ENCODE measurements at places on chromosomes 12 and 14.

DNA sequence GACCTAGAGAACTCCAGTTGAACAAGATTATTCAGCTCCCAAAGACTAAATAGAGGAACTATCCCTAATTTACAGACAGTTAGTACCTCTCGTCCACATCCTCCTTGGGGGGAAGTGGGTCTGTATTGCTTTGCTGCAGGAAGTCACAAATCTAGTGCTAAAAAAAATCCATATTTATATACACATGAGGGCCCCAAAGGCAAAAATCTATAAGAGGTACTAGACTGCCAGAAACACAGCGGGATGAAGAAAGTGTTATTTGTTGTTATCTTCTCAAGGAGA, 190.1 kb downstream of the TTC8 start:
- DNase-seq = no peak

DNA sequence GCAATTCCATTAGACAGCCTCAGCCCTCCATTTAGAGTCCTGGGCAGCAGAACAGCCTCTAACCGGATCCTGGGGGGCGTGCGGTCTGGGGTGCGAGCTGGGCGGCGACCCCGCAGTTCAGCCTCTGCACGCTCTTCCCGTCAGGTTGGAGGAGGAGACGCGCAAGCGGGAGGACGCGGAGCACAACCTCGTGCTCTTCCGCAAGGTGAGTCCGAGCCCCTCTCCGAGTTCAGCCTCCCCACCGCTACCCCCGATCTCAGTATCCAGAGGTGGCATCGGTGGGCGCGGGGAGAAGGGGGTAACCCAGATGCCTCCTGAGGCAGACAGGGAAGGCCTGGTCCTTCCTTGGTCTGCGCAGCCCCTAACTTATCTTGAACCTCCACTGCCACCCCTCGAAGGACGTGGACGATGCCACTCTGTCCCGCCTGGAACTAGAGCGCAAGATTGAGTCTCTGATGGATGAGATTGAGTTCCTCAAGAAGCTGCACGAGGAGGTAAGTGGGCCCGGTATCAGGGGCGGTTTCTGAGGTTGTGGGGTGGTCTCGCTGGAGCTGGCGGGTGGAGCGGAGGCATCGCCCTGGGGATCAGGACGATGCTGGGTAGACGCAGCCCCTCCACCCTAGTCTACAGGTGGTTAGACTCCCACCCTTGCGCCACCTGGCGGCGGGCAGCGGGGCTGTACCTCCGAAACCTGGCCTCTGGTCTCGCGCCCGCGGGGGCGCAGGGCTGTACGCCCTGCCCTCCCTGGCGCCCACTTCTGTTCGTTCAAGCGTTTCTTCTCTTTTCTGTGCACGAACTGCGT, 1.3 kb downstream of the PRPH start:
- DNase-seq = peak; percentile 68

GRCh38 chr14:20143911-20144310, 5.3 kb downstream of the OR4N5 start:
- no peak for DNase-seq

DNA sequence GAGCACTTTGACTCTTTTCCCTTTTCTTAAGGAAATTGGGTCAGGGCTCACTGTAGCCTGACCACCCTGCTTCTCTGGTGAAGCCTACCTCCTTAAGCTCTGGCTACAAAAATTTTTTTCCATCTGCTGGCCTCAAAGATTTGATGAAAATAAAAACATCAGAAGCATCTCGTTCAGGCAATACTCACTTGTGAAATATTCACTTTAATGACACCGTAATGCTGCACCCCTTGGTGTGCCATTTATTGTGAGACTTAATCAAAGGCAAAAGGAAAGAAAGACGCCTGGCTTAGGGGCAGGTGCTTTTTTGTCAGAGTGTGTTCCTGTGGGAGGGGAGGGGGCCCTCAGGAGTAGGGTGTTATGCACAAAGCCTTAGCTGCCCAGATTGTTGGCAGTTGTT, 155.0 kb upstream of the TMPO start:
- no peak for DNase-seq

- no peak for DNase-seq
These were observed 160.5 kb downstream of the BTG1 start for GRCh38 chr12:91985002-91985787.

DNA sequence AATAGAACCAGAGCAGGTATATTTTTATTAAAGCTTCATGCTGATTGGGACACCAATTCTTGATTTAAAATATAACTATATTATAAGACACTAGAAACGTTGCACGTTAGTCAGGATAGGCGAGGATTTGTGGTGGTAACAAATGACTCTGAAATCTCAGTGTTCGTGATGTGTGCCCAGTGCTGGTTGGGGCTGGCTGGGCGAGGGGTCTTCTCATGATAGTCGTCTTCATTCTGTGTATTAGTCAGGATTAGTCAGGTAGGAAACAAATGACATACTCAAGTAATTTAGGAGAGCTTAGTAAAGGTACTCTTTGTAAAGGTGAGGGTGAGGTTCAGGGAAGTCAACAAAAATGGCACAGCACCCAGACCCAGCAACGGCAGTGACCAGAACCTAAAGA, 73.9 kb upstream of the HIF1A start:
- DNase-seq = no peak

DNA sequence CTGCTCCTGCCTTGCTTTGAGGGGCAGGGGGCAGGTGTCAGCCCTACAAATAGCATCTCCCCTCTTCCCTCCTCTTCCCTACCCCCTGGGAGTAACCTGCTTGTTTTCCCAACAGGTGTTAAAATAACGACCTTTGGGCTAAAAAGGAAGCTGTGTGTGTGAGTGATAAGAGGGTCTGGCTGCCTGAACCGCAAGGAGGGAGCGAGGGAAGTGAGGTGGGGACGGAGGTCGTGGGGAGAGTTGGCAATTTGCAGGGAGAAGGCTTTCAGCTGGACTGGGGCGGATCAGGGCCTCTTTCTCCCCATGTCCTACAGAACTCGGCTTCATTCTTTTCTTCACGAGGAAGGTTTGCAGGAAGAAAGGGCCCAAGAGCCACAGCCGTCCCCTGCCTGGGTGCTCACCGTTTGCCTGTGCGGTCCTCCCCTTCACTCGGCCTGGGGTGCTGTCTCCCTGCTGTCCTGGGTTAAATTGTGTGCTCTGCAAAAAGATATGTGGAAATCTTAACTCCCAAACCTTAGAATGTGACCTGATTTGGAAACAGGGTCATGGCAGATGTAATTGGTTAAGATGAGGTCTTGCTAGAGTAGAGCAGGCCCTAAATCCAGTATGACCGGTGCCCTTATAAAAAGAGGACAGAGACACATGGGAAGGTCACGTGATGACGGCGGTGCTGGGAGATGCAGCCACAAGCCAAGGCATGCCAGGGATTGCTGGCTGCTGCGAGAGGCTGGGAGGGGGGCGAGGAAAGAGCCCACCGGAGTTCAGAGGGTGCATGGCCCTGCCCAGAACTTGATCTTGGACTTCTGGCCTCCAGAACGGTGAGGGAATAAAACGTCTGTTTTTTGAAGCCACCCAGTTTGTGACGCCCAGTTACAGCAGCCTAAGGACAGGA, 38.7 kb upstream of the NCOR2 start:
- DNase-seq = peak; percentile 17

DNA sequence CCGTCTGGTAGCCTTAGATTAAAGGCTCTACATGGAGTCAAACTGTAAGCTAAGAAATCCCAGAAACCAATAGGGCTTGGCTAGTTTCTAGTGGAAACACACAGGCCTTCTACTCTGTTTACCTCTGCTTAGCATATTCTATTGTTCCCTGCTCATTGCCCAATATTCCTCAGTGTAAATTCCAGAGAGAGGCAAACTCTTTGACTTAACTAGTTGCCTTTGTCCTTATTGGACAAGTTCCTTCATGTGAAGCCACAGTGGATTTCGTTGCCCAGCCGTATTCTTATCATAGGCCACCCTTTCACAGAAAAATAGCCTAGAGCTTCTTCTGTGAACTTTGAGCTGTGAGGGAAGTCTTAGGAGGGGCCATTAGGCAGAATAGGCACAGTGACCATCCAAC, 186.1 kb downstream of the PLCZ1 start:
- DNase-seq = no peak

GRCh38 chr12:7241404-7242005, 52.0 kb downstream of the PEX5 start:
- no peak for DNase-seq

- no peak for DNase-seq
These were observed 10.9 kb downstream of the ATP5MC2 start for GRCh38 chr12:53664936-53665335.

- no peak for DNase-seq
These were observed 1159.7 kb downstream of the BCL11B start for GRCh38 chr14:98112194-98112780.

GRCh38 chr14:83071888-83072501, 1538.3 kb upstream of the SEL1L start:
- peak; percentile 43 for DNase-seq

DNA sequence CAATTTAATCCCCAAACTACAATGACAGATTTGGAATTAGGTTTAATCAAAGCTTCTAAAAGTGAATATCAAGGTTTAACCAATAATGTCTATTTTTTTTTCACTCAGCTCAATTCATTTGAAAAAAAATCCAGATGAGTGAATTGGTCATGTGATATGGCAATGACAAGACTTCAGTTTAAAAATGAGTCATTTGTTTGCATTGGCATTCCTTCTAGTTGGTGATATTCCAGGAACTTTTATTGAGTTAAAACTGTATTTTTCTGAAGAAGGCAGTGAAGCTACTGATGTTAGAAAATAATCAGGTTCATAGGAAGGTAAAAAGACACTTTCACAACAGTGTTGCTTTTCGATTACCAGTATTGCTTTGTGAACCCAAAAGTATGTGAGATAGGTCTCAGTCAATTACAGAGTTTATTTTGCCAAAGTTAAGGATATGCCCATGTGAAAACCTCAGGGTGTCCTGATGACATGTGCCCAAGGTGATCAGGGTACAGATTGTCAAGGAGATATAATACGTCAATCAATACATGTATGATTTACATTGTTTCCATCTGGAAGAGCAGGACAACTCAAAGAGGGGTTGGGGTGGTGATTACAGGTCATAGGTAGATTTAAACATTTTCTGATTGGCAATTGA, 1214.9 kb downstream of the GALC start:
- DNase-seq = no peak

DNA sequence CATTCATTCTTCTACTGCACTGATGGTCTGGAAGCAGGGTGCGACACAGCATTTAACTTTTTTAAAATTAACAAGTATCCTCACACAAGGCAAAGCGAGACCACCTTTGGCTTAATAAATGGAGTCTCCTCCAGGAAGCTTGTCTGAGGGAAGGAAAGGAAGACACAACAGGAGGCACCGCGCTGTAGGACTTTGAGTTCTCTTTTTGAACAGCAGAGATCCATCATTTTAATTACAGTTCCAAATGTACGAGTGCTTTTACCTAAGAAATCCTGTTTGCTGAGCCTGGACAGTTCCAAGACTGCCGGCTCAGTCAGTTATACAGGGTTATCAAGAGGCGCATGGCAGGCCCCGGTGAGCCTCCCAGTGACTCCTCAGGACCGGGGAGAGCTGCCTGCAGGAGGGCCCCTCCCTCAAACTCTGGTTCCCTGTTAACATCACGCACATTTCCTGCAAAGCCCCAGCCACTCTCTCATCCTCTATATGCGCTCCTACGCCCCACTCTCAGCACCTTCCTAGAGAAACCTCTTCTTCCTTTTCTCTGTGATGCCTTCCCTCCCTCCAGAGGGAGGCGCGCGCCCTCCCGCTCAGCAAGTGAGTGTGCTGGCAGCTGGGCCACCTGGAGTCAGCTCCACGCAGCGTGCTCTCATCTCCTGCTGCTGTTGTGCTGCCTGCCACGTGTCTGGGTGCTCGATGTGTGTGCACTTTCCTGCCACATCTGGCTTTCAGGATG, 46.1 kb downstream of the STX2 start:
- peak; percentile 69 for DNase-seq

DNA sequence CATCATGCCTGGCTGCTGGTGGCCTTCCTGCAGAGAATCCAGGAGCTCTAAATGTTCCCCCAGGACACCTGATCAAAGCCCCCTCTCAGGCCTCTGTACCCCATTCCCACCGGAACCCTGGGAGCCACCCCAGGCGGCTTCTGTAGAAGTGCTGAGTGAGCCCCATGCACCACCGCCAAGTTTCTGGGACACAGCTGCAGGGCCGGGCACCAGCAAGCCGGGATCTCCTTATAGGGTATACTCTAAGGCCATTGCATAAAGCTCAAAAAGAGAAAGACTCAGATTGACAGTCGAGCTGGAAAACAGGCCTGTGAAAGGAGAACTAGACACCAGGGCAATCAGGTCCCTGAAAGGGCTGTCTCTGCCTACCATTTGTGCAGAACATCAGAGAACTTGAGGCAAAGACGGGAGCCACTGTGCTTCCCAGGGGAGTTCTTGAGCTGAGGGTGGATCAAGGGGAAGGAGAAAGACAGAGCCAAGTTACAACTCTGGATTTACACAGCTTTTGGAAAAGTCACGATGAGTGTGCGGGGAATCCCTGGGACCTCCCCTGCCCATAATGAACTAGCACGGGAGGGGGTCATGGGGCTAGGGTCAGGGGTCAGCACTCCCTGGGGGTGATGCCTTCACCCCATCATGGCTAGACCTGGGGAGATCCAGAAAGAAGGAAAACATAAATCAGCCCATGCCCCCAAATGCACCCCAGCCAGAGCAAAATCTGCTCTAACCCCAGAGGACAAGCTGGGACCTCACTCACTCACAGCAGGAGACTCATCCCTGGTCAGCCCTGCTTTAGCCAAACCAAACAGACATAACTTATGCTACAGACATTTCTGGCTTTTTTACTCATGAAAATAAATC, 51.1 kb downstream of the ITPK1 start:
- DNase-seq = no peak

DNA sequence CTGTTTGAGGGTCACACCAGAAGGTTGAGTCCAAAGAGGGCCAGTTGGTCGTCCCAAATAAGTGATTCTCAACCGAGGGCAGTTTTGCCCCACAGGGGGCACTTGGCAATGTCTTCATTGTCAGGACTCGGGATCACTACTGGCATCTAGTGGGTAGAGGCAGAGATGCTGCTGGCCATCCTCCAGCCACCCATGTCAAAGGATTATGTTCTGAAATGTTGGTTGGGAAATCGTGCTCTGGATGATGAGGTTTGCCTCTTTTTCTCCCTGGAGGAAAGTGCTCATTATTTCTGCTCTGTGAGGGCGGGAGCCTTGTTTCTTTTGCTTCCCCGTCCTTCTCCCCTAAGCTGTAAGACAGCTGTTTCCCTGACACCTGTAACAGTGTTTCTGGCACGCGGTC, 3.6 kb downstream of the ZNF839 start:
- peak; percentile 62 for DNase-seq

GRCh38 chr12:104956870-104957718, 996 bp downstream of the SLC41A2 start:
- DNase-seq = no peak

DNA sequence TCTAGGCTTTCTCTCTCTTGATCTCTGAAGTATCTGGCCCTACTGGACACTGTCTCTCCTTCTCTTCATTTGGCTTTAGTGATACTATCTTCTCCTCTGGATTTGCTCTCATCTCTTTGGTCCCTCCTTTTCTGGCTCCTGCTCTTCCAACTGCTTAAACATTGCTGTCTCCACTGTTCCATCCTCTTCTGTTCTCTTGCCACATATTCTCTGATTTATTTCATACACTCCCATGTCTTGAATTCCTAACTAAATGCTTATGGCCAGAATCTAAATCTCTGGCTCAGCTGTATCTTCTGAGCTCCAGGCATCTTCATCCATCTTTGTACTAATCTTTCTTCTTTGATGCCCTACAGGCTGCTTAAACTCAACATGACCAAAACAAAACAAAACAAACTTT, 25.5 kb upstream of the PCED1B start:
- DNase-seq = no peak

All from NCI-H2171 treated with DMSO at 0.1 percent for 48 hours (cell line).